Choroid plexus epithelial cell (primary cell): ENCODE measurements at places on chromosomes 13 and 19.

DNA sequence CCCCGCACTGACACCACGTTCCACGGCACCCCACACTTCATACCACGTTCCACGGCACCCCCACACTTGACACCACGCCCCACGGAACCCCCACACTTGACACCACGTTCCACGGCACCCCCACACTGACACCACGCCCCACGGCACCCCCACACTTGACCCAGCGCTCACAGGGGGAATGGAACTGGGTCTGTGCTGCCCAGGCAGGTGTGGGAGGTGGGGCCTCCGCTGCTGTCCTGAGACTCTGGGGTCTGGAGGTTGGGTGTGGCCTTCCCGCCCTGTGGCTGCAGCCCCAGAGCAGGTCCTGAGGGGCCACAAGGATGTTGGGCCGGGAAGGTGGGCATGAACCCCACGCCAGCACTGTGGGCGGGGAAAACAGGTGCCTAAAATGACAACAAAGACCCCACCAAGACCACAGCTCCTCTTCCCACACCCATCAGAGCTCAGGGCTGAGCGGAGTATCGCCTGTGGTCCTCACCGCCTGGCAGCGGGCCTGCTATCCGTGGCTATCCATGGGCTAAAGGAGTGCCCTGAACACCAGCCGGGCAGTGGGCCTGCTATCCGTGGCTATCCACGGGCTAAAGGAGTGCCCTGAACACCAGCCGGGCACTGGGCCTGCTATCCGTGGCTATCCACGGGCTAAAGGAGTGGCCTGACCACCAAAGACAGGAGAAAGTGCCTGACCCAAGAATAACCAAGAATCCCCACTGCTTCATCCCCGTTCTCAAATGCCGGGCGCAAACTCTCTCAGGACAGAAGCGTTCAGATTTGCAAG, 59.9 kb upstream of the C13orf46 start:
- no peak for DNase-seq

DNA sequence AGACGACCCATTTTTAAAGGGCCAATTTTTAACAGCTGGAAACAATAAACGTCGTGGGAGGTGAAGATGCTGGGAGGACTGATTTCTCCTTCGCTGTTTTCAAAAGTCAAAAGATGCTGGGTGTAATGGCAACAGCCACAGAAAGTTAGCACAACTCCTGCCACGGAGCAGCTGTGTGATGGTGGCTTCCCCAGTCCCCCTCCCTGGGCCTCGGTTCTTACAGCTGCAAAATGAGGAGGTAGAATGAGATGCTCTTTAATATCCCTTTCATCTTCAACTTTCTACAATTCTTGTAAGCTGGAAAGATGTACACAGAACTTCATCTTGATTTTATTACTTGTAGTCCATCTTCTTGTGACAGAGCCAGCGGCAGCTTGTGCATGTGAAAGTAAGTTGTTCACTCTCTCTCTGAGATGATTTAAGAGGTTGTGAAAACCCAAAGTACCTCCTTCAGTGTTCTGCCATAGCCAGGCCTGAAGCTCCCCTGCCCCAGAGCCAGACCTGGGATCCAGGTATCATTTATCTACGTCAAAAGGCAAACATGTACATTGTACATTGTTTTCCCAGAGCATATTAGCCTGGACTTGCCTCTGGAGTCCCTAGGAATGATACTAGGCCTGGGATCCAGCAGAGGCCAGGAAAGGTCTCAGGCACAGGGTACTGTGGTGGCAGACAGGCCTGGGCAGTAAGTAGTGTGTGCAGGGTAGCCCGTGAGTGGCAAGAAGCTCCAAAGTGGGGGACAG, 3.4 kb upstream of the UBE2L5 start:
- DNase-seq = no peak

DNA sequence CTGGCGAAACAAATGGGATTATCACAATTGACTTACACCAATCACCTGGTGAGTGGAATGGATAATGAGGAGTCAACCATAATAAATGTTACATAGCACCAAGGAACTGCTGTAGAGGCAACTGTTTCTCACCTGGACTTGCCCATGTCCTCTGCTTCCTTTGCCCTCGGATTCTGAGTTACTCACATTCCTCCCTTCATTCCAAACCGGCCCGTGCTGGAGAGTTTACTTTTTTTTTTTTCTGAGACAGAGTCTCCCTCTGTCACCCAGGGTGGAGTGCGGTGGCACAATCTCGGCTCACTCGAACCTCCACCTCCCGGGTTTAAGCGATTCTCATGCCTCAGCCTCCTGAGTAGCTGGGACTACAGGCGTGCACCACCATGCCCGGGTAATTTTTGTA, 41.5 kb upstream of the TSC22D1 start:
- no peak for DNase-seq

- DNase-seq = no peak
Observed at GRCh38 chr13:110920038-110920437, 5.2 kb upstream of the ANKRD10 start.

DNA sequence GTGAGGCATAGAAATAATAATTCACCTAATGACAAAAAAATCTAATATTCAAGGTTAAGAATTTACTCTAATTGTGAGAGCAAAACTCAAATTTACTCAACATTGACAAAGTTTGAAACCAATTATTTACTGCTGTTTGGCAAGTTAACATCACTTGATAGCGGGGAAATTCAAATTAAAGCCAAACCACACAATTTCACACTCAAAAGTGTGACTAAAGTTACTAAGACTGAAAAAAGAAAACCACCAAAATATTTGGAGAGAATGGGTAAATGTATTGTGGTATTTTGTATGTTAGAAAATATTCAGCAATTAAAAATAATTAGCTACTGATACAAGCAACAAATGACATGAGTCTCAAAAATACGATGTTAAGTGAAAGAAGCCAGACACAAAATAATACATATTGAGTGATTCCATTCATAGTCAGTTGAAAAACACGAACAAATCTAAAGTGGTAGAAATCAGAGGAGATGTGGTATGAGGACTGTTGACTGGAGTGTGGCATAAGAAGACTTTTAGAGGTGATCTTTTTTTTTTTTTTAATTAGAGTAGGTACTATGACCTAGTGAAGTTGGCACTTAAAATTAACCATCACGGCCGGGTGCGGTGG, 541.4 kb upstream of the ATXN8OS start:
- DNase-seq = no peak

DNA sequence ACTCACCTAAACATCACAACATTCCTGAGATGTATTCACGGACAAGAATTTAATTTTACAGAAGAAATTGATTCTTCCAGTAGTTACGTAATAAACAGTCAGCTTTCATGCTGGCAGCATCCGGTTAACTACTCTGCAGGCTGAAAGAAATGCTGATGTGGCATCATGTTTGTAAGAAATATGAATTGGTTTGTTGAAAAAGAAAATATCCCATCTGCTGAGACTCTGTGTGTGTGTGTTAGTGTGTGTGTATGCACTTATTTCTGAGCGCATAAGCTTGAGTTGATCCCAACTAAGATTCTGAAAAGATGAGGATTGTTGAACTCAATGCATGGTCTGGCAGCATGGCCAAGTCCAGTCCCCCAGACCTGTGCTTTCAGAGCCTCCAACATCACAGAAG, 74.3 kb upstream of the FAM216B start:
- peak; percentile 62 for DNase-seq

- no peak for DNase-seq
Observed at GRCh38 chr19:7130043-7130442, 60.5 kb downstream of the ZNF557 start.

- DNase-seq = no peak
Observed at GRCh38 chr13:30169442-30169841, 137.9 kb downstream of the KATNAL1 start.

DNA sequence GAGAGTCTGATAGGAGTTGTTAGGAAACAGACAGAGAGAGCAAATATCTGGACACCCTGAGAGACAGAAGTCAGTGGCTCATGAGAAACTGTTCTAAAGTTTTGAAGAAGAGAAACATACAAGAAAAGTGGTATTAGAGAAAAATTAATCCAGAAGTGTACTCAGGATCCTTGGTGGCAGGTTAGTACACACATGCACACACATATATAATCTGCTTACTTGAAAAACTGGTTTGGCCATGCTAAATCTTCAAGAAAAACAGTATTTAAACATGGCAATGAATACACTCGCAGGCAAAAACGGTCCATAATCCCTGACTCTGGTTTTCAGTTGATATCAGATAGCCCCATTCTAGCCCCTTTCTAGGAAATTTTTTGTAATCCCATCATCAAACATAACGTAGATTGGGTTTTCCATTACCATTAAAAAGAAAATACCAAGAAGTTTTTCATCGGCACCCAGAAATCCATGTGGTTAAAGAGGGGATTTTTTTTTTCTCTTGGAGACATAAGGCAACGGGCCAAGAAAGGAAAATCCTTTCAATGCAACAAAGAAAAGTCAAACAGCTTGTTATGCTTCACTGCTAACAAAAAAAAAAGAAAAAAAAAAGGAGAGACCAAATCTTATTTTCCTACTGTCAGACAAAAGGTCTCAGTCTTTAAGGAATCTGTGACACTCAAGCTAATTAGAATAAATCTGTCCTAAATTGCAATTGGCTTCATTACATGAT, 178.0 kb upstream of the MIR17HG start:
- DNase-seq = no peak

GRCh38 chr19:56273563-56274117, 1.1 kb downstream of the EDDM13 start:
- peak; percentile 20 for DNase-seq

GRCh38 chr13:48317511-48318376, 14.2 kb downstream of the RB1 start:
- DNase-seq = no peak

GRCh38 chr13:61002686-61003085, 413.0 kb downstream of the PCDH20 start:
- no peak for DNase-seq

GRCh38 chr13:35512271-35512920, 35.9 kb upstream of the MAB21L1 start:
- DNase-seq = peak; percentile 95

DNA sequence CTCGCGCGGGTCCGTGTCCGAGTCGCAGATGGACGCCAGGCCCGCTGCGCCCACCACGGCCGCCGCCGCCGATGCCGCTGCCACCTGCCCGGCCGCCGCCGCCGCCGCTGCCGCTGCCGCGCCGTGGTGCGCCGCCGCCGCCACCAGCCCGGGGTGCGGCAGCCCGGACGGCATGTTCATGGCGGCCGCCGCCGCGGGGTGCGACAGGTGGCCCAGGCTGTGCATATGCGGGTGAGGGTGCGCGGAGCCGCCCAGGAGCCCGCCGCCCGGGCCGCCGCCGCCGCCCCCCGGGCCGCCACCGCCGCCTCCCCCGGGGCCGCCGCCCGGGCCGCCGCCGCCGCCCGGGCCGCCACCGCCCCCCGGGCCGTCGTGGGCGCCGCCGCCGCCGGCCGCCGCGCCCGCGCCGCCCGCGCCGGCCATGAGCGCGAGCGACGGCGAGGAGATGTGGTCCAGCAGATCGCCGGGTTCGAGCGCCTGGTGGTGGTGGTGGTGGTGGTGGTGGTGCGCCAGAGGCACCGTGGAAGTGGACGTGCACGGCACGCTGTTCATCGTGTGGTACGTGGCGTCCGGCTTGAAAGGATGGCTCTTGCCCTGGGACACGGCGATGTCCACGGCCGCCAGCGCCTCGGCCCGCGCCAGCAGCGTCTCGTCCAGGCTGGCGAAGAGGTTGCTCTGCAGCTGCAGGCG, 1.3 kb downstream of the POU4F1 start:
- no peak for DNase-seq

- DNase-seq = no peak
Observed at GRCh38 chr13:40175639-40176038, 490.8 kb downstream of the FOXO1 start.

GRCh38 chr13:85588359-85588758, 210.9 kb downstream of the SLITRK6 start:
- DNase-seq = no peak

- DNase-seq = no peak
Observed at GRCh38 chr19:821231-821824, 427 bp downstream of the PLPPR3 start.

DNA sequence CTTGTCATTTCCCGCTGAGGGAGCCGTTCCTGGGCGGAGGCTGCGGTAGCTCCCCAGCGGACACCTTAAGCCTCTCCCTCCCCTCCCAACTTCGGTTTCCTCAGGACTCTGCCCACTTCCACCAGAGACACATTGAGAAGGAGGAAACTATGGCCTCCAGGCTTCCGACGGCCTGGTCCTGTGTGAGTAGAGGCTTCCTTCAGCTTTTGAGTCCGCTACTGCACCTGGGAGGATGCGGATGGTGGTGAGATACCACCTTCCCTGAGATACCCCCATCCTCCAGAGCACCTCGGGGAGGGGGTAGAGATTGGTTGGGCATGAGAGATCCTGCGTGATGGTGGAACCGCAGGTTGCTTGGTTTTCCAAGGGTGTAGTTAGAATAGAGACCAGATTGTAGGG, 955 bp downstream of the ZNF274 start:
- DNase-seq = no peak

DNA sequence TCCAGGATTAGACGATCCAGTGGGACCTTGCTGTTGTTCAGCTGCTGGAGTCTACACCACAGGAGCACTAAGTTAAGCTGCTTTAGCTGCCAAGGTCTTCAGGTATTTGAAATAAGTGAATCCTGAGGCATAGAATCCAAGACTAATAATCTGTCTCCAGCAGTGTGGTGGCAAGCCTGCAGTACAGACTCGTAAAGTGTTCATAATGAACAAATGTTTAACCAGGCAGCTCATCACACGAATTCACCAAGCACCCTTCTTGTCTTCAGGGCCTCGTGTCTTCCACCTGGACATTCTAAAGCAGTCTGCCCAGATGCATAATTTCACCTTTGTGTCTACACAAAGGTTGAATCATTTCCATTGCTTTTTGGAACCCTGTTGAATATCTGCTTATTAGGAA, 5.3 kb downstream of the ATP11A start:
- no peak for DNase-seq

DNA sequence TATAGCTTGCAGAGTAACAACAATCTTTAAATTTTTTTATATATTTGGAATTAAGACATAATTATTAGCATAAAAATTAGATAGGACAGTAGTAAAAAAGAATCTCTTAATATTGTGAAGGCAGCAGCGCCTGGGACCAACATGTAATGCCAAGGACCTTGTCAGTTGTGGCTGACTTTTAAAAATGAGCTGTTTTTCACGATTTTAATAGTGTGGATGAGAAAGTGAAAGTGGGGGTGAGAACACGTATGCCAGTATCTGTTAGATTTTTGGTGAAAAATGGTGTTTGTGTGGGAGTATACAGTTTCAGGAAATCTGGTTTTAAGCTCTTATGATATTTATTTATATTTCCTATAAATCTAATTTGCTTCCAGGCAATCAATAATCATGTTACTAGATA, 125.2 kb downstream of the LMO7 start:
- peak; percentile 49 for DNase-seq

DNA sequence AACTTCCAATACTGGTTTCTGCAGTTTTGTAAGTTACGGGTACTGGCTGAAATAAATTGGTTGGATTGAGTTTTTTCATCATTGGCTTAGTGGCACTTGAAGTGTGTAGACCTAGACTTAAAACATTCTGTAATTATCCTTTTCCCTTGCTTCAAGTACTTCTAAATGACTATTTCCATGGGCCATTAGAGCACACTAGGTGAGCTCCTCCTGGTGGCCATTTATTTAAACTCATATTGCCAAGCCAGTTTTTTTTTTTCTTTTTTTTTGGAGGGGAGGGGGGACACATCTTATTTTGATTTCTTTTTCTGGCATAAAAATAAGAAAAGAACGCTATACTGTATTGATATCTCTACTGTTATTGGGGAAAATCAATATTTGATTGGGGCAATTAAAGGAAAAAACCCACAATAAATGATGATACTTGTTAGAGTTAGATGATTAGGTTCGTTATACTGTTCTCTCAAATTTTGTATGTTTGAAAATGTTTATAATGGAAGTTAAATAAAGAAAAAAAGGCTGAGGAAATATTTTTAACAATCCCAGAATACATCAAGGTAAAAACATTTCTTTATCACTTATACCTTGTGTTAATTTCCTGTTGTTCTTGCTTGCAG, 82.9 kb downstream of the PDS5B start:
- peak; percentile 81 for DNase-seq
